ENCODE measurements at places on chromosomes 2 and 18.

DNA sequence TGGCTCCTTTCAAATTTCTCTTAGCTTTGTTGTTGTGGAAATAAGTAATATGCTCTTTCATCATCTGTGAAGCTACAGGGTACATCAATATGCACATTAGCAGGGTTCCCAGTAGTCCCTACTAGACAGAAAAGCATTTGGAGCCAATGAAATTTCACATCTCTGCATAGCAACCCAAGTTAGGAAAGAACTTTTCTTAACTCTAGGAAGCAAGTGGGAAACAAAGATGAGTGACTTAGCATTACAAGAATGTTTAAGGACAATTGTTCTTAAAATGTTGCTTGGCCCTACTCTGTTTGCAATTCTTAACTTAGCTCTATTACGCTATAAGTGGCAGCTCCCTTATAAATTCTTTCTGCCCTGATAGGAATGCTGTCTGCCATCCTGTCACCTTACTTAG, 39.6 kb downstream of the ZEB2 start:
- no peak for DNase-seq

DNA sequence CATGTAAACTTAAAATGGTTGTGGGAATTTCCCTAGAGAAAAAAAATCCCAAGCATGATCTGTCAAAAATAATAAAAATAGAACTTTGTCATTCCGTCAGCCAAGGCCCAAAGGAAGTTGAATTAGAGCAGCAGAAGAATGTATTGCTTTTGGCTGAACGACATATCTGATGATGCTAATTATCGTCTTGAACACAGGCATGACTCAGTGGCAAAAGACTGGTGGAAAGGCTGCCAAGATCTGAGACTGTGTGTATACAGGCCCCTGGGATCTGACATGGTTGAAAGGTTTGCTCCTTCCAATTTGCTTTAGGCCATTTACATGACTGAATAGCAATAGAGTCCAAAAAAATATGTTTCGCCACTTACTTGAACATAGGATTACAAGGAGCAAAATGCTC, 1057.1 kb upstream of the CRIM1 start:
- DNase-seq = no peak

DNA sequence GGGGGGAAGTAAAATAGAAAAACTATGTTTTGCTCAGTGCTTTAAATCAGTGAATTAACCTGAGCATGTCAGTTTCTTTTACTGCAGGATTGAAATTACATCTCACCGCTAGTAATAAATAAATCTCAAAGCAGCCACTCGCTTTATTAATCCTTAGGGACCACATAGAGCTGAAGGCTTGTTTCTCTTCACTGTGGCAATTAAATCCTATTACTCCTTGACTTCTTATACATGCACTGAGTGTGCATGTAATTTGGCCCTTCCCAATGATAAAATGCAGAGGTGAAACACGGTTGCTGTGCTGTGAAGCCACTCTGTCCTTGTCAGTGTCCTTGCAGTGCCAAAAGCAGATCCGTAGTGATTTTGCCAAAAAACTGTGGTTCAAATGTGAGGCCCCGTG, 77.1 kb upstream of the RBM44 start:
- no peak for DNase-seq

- no peak for DNase-seq
Observed at GRCh38 chr18:75035928-75036327, 173.0 kb downstream of the PTGR3 start.

GRCh38 chr2:160301420-160301819, 101.3 kb upstream of the ITGB6 start:
- DNase-seq = no peak

GRCh38 chr18:80233201-80233835, 14.0 kb downstream of the PARD6G start:
- no peak for DNase-seq

- DNase-seq = no peak
Observed at GRCh38 chr2:190062601-190063000, at the start of gene MSTN. TSS of gene MSTN (minus strand) at chr2:190062729. CDS start at chr2:190062596, 133 bp downstream.

DNA sequence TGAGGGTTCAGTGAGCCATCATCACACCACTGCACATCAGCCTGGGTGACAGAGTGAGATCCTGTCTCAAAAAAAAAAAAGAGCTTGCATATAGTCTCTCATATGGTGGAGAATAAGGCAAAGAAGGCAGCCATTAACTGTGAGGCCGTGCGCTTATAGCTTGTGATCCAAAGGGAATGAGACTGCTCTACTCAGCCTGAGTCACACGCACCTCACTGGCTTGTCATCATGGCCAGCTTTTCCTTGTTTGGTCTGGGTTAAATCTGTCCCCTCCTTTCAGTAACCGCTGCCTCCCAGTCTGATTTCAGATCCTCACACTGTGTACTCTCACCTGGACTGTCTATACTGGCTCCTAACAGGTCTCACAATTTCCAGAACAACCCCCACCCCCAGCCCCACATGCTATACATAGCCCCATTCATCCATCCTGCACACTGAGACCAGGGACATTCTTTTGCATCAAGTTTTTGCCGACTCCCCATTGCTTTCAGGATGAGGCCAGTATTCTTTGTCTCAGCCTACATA, 35.3 kb upstream of the ANKRD44 start:
- DNase-seq = no peak

DNA sequence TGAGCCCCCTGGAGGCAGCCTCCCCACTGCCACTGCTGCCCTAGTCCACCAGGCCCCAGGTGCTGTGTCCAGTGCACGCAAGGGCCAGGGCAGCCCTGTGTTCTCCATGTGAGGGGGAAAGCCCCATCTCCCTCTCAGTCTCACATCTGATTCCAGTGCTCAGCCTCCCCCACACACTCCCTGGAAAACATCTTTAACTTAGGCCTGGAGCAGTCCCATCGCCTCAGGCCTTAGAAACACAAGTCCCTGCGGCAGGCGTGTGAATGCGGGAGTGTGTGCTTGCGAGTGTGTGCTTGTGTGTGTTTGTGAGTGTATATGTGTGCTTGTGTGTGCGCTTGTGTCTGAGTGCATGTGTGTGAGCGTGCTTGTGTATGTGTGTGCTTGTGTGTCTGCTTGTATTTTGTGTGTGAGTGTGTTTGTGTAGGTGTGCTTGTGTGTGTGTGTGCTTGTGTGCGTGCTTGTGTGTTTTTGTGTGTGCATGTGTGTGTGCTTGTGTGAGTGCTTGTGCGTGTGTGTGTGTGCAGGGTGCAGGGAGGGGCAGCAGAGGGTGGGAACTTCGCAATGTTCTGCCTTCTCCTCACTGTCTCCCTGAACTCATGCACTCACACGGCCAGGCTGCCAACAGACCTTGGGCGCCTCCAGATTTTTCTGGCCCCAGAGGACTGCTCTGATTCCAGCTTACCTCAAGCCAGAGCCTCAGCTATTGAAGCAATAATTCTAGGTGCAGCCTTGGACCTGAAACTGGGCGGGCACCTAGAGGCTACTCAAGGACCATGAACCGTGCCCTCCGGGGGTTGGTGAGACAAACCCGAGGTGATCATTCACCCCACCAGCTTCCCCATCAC, 139.6 kb downstream of the CABLES1 start:
- no peak for DNase-seq

DNA sequence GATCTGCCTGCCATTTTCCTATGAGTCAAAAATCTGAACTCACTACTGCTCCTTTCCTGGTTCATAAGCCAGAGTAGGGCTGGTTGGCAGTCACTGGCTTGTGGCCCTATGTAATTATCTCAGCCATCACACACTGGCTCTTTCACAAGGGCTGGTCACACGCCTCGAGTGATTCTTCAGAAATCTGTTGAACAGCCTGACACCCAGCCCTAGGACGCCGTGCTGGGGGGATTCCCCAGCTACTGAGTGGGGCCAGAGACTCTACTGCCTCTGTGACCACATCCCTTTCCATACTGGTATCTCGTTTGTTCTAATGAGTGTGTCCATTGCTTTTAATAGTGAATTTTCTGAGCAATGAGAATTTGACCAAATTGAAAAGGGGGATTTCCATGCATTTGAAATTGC, 45.8 kb upstream of the RBM44 start:
- DNase-seq = no peak

DNA sequence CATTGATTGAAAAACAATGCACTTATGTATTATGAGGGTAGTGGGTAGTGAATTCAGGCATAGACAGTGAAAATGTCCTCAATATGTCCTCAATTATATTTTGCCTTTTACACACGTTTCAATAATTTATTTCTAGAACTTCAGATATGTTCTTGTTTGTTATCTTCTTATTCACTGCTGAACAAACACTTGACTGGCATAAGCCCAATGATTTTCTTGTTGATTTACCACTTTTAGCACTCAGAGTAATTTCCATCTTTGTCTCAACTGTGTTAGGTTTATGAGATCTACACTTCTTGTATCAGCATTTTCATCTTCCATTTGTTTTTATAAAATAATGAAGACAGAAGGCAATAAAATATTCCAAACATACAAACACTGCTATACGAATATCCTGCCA, 61.8 kb upstream of the DCC start:
- no peak for DNase-seq

GRCh38 chr18:55522011-55522410, 66.0 kb downstream of the TCF4 start:
- DNase-seq = peak; percentile 39

DNA sequence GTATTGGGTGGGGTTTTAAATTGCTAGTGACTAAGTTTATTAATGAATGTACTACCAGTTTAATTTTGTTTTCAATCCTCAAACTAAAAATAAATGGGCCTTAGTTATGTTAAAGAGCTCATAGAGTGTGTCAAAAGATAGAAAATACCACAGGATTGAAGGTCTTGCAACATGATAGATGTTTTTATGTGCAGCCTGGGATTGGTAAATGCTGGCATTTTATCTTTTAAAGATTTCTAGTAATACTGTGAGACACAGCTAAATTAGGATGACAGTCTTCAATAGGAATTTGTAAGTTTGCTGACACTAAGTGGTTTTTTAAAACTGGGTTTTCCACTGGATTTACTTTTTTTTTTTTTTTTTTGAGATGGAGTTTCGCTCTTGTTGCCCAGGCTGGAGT, 122.3 kb downstream of the HAUS1 start:
- no peak for DNase-seq

DNA sequence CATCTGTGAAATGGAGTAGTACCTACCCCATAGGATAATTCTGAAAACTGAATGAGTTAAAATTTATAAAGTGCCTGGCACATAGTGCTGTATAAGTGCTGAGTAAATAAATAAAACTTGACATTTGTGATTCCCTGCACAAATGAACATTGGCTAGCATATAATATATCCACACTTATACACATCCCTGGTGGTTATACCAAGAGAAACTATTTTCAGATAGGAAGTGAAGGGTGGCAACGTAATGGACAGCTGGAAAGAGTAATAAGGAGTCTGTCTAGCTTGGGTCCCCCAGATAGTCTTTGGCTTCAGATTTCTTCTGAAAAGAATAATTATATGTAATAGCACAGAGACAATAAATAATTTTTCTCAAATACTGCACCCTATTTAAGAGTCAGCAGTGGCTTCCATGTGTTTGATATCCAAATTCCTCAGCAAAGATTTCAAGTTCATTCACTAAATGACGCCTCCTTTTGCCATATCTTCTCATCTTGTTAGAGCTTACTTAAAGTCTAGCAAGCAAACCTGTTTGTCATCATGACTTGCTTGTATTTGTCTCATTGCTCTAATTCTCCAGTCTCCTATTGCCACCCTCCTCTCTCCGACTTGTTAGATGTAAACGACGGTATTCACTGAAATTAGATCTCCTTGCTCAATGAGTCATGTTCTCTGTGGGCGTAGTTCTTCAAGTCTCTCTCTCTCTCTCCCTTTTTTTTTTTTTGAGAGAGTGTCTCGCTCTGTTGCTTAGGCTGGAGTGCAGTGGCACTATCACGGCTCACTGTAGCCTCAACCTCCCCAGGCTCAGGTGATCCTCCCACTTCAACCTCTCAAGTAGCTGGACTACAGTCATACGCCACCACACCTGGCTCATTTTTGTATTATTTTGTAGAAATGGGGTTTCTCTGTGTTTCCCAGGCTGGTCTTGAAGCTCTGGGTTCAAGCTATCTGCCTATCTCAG, 8.7 kb upstream of the ADGRF3 start:
- DNase-seq = peak; percentile 65

- no peak for DNase-seq
Observed at GRCh38 chr2:234300391-234300925, 196.4 kb downstream of the ARL4C start.

- no peak for DNase-seq
Observed at GRCh38 chr18:69763821-69764220, 183.9 kb downstream of the CD226 start.

- DNase-seq = no peak
Observed at GRCh38 chr2:74275228-74275627, 68.0 kb downstream of the SLC4A5 start.

- no peak for DNase-seq
Observed at GRCh38 chr18:40738321-40738880, 1216.6 kb upstream of the PIK3C3 start.

DNA sequence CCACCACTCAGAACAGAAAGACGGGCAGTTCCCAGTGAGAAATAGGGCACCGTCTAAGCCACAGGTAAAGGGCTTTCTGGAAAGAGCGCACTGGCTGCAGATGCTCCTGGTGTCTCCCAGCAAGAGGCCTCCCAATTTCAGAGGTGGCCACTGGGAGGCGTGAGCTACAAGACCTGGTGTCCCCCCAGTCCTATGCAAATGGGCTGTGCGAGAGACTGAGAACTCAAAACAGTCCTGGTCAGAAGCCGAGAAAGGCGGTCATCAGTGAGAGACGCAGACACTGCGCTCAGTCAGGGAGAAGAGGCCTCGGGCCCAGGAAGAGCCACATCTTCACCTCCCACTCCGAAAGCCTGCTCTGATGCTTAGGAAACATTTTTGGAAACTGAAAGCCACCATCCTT, 179.5 kb downstream of the EIPR1 start:
- no peak for DNase-seq

GRCh38 chr18:74604361-74604760, 6.7 kb downstream of the ZNF407 start:
- DNase-seq = no peak

- no peak for DNase-seq
Observed at GRCh38 chr2:114769110-114769509, 326.7 kb downstream of the DPP10 start.

Data from putamen (tissue), 1 donor.